ENCODE measurements at places on chromosomes 5 and 9.

- no peak for DNase-seq
Observed at GRCh38 chr5:80930940-80931339, 29.2 kb upstream of the RASGRF2 start.

DNA sequence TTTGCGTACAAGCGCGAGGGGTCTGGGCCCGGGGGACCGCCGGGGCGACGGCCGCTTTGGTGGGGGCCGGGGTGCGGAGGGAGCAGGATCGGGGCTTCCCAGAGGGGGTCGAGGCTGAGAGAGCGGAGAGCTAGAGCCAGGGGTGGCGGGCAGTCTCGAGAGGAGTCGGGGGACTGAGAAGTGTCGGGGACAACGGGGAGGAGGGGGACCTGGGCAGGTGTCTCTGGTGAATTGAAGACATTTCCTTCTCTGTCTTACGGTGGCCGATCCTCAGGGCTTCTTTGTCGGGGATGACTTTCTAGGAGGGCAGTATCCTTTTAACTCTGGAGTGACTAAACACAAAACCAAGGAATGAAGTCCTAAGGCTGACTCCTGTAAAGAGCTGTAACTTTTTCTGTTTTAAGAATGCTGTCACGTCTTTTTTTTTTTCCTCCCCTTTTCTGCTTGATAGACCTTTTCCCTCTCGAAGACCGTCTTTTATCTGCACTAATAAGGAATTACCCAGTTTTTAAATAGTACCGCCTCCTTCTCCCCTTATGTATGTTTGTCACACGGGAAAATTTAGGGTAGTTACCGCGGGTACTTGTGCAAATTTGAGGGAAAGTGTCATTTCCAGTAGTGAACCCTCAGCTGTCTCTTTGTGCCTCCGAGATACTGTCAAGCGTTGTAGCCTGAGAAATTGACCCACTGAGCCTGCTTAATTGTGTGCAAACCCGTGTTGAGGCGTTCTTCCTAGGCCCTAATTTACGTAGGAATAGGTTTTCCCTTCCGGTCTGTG, 822 bp downstream of the DENND4C start:
- DNase-seq, result peak; percentile 31

DNA sequence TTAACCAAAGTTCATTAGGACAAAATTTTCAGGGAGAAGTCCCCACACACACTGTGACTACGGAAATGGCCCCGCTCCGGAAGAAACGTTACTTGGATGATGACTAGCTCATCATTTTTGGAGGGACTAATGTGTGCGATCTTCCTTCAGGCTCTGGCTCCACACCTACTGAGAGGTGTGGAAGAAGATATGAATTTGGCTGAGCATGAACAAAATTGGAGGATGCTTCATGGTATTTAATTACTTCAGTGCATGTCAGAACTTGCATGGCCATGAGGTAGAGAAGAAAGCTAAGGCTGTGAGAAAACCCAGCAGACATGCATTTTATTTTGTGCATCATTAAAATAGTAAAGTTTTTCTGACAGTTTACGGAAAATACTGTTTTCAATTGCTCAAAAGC, 202.1 kb upstream of the TLE4 start:
- DNase-seq, result no peak

DNA sequence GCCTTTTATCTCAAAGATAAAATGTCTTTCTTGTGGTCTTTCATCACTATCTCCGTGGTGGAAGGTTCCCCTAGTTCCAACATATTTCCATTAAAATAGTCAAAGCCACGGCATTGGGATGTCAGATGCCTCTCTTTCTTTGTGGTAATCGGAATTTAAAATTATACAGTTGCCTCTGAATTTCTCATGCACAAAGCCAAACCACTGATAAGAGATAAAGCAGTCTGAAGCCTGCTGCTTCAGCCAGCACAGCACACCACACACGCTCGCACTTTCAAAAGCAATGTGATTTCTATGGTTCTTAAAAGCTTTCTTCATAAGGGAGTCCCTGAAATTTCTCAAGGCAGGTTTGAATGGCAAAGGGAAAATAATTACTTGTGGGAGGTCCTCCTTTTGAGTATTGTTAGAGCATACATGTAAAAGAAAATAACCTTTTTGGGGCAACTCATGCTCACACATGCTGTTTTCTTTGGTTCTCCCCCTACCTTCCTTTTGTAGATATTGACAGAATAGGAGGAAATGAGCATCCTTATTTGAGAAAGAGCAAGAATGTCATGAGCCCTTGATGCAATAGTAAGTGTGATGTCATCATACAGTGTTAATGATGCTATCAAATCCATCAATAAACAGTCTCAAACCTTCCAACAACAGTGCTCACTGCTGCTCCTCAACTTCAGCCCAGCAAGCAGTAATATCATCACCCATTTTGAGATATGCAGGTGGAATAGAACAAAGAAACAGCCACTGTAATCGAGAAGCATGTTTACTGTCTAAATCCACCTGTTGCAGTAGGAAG, 85.7 kb upstream of the PPP1R2B start:
- no peak for DNase-seq

DNA sequence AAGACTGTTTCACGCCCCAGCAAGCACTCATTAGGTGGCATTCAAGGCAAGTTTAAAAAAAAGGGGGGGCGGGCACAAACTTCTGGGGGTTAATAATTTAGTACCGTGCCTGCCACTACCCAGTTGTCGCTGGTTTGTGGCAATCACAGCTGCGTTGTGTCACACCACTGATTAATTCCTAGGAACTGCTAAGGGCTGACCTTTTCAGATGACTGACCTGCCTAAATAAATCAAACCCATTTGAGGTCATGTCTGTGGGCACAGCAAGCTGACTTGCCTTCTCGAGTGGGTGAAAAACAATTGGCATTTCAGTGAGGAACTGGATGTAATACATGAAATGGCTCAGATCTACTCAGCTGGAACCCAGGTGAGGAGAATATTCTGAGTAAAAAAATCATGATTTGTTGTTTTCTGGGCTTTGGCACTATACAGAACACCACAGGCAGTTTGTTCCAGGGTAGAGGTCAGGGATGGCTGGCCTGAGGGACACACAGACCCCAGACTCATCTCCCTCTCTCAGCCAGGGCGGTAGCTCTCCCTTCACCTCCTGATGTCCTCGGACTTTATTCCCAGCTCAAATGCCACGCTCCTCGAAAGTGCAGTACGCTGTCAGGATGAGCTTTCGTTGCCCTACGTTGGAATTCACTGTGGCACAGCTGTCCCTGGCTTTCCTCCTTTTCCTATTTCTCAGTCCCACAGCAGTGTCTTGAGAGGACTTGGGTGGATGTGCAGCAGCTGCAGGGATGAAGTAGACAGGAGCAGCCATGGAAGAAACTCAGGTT, 15.5 kb upstream of the MGAT1 start:
- no peak for DNase-seq

DNA sequence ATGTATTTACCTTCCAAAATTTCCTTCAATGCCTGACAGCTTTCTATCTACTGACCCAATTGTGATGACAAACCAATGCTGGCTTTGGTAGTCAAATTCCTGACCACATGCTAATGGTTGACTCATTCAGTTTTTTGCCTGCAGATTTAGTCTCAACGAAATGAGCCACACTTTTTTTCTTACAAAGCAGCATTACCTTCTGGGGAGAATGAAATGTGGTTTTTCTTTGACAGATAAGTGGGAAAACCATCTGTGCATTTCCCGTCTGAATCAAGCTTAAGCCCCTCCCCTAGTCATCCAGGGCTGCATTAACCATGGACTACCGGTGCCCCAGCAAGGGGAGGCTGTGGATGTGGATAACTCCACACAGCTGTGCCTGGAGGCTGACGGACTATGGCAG, 99.6 kb upstream of the TAF11L2 start:
- DNase-seq, result peak; percentile 16

DNA sequence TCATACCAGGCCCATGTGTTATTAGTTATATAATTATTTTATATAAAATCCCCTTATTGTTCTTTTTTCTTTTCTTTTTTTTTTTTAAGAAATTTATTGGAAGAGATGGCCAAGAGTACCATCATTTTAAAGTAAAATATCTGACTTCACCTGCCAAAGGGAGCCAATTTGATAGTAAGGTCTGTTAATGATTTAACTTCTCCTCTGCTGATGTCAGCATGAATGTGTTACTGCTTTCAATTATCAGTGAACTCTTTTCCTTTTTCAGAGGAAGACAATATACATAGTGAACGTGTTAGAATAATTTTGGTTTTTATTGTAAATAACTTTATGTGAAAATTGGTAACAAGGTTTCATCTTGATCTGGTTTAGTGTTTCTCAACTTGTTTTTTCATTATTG, 409.6 kb downstream of the SH3GL2 start:
- no peak for DNase-seq

GRCh38 chr9:37239224-37239859, 119.0 kb downstream of the ZCCHC7 start:
- no peak for DNase-seq

GRCh38 chr5:135134691-135135381, 100.8 kb upstream of the PITX1 start:
- peak; percentile 90 for DNase-seq

GRCh38 chr9:133139246-133140173, 18.5 kb upstream of the RALGDS start:
- no peak for DNase-seq

DNA sequence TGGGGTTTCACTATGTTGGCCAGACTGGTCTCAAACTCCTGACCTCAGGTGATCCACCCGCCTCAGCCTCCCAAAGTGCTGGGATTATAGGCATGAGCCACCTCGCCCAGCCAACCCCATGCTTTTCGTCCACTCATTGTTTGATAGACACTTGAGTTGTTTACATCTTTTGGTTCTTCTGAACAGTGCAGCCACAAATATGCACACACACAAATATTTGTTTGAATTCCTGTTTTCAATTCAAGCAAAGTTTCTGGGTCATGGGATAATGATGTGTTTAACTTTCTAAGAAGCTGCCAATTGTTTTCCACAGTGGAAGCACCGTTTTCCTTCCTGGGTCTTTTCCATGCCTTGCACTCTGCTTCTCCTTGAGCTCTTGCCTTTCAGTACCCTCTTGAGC, 6.8 kb upstream of the PAEP start:
- no peak for DNase-seq

- no peak for DNase-seq
Observed at GRCh38 chr5:112097768-112098167, 321.3 kb downstream of the EPB41L4A start.

GRCh38 chr5:31952067-31952466, 222.1 kb downstream of the GOLPH3 start:
- DNase-seq, result no peak

GRCh38 chr9:29069376-29069775, 1496.1 kb upstream of the C9orf72 start:
- no peak for DNase-seq

GRCh38 chr5:59079622-59080620, 497.0 kb downstream of the RAB3C start:
- no peak for DNase-seq

GRCh38 chr5:177552839-177553455, 1.4 kb downstream of the FAM193B start:
- no peak for DNase-seq

DNA sequence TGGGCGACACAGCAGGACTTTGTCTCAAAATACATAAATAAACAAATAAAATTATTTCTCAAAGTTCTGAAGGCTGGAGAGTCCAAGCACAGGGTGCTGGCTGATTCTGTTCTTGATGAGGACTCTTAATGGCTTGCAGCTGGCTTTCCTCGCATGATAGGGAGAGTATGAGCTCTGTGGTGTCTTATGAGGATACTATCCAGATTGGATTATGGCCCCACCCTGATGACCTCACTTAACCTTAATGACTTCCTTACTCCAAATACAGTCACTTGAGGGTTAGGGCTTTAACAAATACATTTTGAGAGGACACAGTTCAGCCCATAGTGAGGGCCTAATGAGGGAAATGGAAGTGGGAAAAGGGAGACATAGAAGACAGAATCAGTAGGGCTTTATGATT, 87.7 kb downstream of the FOCAD start:
- no peak for DNase-seq

DNA sequence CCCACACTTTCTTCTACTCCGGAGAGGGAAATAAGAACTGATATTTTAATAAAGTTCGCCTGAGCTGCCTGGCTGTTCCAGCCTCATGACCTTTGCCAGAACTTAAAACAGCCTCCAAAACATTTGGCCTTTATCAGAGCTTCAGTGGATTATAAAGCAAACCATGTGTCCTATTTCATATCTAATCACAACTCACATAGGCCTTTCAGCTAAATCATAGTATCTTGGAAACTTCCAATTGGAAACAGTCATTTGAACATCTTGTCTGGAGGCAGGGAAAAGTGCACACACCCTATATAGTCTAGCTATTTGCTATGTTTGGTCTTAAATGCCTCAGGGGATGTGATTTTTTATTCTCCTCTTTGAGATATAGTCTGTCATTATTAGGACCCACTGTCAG, 46.0 kb upstream of the FREM1 start:
- no peak for DNase-seq

DNA sequence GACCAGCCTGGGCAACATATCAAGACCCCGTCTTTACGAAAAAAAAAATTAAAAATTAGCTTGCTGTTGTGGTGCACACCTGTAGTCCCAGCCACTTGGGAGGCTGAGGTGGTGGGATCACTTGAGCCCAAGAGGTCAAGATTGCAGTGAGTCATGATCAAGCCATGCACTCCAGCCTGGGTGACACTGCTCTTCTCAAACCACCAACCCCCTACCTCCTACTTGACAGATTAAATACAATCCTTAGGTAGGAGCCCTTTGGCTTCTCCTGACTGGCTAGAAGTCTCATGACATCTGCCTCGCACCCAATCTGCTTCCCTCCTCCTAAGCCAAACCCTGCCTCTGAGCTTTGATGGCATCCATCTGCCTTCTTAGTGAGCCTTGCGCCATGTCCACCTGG, 11.6 kb upstream of the FBP1 start:
- no peak for DNase-seq

- no peak for DNase-seq
Observed at GRCh38 chr9:9437641-9438040, 1175.2 kb downstream of the PTPRD start.

DNA sequence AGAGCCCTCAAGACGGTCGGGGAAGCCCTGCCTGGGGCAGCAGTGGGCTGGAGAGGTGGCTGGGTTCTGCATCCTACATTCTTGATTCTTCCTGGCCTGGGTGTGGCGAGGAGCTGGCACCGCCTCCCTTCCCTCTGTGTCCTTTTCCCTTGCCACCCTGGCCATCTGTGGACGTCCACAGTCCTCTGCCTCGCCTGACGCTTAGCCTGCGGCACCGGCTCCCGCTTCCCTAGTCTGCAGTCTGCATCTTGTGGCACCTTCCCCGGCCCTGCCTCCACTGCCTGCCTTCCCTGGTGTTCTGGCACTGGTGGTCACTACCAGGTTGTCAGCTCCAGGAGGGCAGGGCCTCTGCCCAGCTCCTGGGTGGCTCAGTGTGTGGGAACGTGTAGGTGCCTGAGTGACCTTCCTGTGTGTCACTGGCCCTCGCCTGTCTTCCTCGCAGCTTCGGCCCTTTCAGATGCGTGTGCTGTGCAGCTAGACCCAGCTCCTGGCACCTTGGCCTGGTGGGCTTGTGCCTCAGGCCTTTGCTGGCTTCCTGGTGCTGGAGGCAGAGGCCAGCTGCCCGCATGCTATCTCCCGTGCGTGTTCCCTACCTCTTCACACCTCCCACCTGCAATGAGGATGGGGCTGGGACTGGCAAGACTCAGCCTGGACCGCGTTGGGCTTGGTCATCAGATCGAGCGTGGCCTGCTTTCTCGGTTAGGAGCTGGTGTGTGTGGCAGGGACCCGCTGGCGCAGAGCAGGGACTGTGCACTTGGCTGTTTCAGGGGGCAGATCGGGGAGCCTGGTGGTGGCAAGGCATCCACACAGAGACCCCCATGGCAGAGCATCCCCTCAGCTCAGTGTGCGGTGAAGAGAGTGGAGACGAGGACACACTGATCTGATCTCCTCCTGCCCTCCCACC, 20.9 kb downstream of the TRAF2 start:
- no peak for DNase-seq
